ENCODE measurements at places on chromosomes 5 and 9.

DNA sequence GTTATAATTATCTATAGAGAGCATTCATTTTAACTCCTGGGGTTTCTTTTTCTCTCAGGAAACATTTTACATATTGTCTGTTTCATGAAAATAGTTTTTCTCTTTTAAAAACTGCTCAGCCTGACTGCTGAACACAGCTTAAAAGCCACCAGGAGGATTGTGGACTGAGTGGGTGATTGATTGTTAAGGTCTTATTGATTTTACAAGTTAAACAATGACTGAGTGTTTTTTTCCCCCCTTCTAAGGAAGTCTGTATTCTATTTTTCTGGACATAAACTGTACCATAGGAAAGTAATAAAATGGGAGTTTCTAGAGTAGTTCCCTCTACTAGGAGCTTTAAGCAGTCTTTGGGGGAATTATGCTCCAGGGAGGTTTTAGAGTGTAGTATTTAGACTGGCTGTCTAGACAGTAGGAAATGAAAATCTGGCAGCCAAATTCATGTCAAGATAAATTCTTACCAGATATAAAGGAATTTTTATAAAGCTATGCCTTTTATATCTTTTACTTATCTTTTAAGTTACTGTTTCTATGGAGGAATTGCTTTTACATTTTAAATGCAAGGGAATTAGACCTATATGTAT lies 463.9 kb downstream of the PRR16 start:
- no peak for DNase-seq

DNA sequence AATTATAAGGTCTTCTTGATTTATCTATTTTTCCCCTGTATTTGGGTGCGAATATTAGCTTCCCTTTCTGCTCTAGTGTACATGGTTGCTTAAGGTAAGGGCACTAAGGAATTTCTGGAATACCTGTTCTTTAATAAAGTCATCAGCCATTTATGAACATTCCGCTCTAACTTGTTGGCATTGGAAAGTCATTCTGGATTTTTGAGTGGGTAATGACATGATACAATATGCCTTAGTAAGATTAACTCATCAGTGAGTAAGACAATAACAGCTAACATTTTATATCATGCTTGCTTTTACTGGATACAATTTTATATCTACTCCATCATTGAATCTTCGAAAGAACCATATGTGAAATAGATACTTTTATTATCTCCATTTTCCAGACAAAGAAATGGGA lies 196.1 kb downstream of the ARRDC3 start:
- DNase-seq: no peak

- DNase-seq: no peak
Measured at GRCh38 chr9:135500071-135500524, 384 bp upstream of the MRPS2 start.

DNA sequence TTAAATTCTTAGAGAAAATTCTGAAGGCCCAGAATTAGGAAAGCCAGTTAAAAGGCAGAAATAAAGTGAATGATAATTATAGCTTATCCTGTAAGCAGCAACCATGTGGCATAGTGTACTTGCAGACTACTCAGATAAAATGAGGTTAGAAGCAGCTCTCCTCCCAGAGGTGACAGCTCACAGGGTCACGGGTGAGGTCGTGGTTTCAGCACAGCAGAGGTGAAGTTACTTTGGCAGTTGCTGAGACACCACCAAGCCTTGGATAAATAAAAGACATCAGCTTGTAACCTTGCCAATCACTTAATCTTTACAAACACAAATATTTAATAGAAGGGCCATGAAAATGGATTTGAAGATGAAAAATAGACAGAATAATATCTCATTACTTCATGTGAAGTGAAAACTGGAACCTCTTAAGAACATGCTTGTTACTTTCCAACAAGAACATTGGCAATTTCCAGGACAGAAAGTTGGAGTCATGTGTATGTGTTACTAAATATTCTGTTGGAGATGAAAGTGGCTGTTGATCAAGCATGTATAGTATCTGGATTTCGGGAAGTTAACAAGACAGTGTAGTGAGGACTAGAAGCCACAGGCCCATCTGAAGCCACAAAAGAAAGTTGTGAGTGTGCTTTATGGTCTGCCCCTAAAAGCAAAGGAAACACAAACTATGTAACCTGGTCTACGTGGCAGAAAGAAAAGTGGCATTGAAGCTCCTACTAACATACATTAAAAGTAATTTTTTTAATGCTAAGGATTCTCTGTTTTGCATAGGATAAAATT lies 134.4 kb downstream of the ERCC6L2 start:
- no peak for DNase-seq
